CD4-positive, alpha-beta T cell treated with Interleukin-21 for 1 hour (primary cell): ENCODE measurements at places on chromosomes 5 and 9.
A peak's percentile ranks its signal among the peaks of the same experiment; 100 is the strongest.

- DNase-seq, result no peak
These were observed 51.4 kb downstream of the ATP10B start for GRCh38 chr5:160800375-160801275.

DNA sequence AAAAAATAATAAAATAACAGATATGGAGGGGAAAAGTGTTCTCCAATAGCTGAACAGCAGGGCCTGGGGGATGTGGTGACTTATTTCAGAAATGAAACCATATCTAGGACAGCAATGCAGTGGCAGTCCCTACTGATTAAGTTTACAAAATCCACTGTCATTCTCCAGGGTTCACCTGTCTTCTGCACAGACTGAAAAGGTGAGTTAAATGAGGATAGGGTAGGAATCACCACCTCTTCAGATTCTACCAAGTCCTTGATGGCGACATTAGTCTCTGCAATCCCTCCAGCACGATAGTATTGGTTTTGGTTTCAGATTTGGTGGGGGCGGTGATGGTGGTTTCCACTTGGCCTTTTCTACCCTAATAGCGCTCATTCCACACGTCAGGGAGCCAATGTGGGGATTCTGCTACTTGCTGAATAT, 32.3 kb upstream of the NPM1 start:
- DNase-seq, result peak; percentile 40

DNA sequence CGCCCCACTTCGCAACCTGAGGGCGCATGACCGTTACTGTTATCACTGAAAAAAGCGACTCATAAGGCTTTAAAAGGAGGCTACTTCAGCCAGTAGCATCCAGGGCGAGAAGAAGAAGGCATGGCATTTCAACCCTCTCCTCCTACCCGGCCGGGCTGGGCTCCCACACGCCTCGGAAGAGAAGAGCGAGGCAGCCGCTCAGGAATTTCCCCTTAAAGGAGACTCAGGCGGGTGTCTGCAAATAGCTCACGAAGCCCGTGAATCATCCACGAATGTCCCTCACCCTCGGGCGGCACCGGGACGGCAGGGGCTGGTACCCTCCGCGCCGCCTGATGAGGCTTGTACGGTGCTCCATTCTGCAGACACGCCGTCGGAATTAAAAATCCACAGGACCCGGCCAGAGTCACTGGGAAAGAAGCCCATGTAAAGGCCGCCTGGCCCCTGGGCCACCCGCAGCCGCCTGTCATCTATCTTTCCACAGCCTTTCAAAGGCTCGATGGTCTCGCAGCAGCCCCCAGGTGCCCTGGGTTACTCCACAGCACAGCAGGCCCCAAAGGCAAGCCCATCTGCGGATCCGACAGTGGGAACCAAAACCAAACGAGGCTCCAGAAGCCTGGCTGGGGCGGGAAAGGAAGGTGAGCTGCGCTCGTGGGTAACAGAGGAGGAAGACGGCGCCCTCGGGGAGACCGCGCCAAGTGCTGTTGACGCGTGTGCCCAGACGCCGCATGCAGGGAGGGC, 11.8 kb downstream of the SLC12A7 start:
- DNase-seq, result no peak

- no peak for DNase-seq
These were observed 466.4 kb upstream of the SMC2 start for GRCh38 chr9:103627731-103628130.

GRCh38 chr9:134283692-134284265, 42.5 kb upstream of the RXRA start:
- no peak for DNase-seq

DNA sequence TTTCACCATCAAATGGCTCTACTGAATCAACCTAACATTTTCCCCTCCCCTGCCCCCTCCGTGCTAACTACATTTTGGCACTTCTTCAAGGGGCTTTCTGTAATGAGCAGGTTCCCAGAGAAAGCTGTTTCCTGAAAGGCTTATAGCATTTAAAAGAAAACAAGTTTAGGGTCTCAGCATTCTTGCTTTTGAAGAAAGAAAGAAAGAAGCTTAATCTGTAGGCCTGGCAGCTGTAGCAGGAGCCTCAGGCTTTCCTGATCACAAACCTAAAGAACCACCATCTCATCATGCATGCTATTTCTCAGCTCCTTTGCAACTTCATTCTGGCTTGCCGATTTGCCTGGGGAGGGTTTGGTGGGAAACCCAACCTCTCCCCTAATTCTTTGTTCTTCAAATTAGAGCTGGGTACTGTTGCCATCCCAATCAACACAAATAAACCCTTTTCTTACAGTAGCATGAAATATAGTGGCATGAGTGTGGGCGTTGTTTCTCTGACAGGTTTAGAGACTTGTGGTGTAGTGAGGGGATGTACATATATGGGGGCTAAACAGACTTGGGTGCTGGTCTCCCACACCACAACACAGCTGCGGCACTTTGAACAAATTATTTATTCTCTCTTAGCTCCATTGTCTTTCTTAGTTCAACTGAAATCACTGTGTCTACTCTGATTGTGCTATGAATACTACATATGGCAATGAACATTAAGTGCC, 160.5 kb upstream of the TNC start:
- no peak for DNase-seq

DNA sequence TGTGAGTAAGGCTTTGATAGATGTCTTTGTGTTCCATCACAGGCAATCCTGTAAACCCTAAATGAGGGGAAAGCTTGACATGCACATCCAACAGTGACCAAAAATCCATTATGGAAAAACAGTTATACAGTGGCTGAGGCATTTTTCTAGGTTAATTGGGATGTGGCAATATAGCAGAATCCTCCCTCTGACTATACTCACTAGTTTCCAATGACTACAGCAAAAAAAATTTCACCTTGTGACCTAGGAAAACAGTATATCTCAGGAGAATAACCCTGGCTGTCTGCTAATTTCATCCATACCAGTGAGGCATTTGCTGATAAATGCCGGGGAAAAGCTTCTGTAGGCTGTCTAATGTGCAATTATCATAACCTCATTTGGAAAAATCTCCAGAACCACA, 49.9 kb upstream of the SNCAIP start:
- no peak for DNase-seq
